ENCODE measurements at places on chromosomes 16 and 17.

GRCh38 chr17:82963104-82963950, 116.1 kb upstream of the METRNL start:
- DNase-seq, result peak; percentile 32

DNA sequence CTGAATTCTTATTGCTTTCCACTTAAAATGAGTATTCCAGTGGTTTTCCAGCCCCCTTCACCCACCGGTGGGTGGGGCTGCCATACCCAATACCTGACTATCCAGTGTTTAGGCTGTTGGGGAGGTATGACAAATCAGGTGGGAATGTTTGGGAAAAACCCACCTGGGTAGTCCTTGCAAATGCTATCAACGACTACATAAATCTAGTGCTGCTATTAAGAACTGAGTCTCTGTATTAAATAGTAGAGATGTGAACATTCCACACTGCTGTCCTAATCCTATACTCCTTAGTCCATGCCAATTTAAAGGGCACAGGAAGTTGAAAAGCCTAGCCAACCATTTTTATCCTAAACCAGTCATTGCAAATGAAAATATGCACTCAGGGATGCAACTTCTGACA, 126.6 kb downstream of the AXIN2 start:
- no peak for DNase-seq

DNA sequence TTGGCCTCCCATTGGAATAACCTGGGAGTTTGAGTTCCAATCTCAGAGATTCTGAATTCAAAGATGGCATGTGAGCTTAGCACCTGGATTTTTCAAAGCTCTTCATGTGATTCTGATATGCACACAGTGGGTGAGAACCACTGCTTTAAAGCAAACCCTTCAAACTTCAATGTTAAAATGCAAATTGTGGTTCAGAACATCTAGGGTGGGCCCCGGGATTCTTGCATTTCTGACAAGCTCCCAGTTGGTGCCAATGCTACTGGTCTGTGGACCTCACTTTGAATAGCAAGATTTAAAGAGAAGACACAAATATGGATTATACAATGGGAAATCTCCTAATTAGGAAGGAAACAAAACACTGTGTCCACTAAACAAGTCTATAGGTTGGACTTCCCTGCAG, 43.8 kb upstream of the GPRC5B start:
- no peak for DNase-seq

DNA sequence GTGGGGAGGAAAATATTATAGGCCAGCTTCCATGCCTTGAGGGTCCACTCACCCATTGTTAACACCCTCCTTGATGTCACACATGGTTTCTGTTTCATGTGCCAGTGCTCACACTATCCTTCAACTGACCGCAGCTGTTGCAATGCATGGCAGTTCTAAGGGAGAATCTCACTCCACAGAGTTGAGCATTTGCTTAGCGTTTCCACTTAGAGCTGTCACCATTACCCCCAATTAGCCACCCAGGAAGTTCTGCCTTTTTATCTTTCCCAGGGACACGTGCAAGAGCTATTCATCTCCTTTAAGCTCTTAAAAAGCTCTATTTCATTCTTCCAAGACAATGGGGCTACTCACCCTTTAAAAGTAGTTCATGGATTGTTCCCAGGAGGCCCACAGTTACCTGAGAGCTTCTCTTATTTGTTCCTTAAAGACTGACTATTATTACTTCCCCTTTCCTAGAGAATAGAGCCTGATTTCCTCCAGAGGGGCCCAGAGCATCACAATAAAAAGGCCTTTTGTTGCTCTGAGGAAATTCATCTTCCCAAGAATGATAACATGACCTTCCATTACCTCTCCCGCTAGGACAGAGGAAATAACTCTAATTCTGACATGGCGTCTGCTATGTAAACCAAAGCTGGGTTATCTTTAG, 126.8 kb downstream of the CACNG3 start:
- DNase-seq, result no peak

DNA sequence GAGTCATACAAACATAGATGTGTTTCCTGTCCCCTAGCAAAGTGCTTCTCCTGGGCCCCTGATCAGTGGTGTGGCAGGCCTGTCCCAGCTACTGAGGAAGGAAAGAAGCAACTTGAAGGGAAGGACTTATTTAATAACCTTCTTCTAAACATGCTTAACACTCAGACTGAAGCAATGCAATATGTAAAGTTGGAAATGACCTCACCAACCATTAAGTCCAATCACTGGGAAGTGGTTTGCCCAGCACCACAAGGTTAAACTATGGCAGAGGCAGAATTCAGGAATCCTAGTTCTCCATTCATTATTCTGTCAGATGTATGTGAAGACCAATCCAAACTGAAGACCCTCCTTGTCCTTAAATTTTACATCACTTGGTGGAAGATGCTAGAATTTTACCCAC, 39.1 kb downstream of the CENPV start:
- no peak for DNase-seq

GRCh38 chr17:75909812-75910274, 5.2 kb upstream of the MRPL38 start:
- DNase-seq, result no peak

- DNase-seq, result no peak
These were observed 50.3 kb downstream of the ZFPM1 start for GRCh38 chr16:88503374-88503770.

DNA sequence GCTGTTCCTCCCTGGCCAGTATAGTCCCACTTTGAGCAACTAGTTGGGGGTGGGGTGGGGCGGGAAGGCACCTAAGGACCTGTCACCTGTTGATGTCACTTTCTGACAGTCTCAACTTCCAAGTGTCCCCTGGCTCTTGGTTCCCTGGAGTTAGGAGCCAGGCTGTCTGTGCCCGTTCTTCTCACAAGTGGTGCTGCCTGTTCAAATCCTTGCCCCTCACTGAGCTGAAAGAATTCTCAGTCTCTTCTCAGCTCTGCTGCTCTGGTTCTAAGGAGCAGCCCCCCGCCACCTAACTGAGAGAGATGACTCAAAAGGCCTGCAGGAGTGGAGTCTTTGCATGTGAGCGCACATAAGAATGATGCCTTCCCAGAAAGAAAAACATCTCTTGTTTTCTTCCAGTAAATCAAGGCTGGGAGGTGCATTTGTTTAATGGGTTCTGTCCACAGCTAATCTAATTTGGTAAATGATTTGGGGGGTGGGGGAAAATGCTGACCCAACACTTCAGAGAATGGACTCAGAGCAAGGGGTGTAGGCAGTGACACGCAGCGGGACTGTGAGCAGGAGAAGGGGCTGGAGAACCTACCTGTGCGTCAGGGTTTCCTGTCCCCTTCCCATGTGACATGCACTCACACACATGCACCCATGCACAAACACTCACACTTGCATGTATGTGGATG, 78.2 kb upstream of the NLRP1 start:
- no peak for DNase-seq

- DNase-seq, result no peak
These were observed 369.1 kb downstream of the CPPED1 start for GRCh38 chr16:12434567-12434966.

GRCh38 chr17:36533935-36534839, 481 bp downstream of the MYO19 start:
- DNase-seq, result no peak

DNA sequence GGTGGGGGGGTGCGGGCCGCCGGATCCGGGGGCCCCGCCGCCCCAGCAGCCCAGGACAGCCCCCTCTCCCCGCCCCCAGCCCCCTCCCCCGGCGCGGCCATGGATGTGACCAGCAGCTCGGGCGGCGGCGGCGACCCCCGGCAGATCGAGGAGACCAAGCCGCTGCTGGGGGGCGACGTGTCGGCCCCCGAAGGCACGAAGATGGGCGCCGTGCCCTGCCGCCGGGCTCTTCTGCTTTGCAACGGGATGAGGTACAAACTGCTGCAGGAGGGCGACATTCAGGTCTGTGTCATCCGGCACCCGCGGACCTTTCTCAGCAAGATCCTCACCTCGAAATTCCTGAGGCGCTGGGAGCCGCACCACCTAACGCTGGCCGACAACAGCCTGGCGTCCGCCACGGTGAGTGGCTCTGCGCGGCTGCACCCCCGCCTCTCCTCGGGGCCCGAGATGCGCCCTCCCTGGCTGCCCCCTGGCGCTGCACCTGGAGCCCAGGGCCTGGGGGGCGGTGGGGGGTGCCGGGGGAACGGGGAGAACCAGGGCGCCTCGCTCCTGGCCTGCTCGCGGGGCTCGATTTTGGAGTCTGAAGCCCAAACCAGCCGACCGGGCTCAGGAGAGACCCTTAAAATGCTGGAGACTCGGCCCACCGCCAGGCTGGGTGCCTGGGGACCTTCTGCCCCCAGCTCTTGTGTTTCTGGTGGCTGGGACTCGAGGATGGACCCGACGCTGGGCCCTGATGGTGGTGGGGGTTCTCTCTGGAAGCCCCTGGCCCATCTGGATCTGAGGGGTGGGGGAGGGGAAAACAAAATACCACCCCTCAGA, 744 bp downstream of the CMIP start:
- DNase-seq, result no peak

GRCh38 chr16:85025781-85026653, 1.6 kb upstream of the KIAA0513 start:
- DNase-seq, result no peak

DNA sequence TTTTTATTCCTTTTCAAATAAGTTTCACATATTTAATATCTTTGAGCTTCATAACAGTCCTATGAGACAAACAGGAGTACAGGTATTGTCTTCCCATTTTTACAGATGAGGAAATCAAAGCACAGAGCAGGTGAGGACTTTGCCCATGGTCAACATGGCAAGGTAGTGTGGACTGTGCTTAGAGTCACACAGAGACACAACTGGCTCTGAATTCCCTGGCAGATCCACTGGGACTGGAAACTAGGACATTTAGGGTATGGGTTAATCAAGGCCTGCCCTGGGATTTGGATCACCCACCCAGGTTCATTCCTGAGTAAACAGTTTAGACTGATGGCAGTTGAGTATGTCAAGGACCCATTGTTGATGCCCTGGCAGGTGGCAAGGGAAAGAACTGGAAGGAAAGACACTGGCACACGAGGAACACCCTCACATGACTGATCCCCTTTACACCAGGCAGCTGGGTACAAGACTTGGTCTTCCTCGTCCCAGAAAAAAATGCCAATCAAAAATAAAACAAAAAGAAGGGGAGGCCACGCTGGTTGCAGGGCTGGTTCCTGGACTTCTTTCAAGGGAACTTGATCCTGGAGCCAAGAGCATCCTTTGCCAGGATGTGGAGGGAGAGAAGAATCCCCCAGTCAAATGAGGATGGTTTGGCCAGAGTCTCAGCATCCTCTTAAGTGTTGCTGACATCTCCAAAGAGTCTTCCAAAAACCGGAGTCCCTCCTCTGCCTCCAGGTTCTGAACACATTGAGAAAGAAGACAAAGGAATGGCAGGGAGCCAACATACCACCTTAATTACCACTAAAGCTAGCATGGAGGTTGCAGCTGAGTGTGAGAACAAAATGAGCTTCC, 34.9 kb downstream of the CHD9 start:
- no peak for DNase-seq

DNA sequence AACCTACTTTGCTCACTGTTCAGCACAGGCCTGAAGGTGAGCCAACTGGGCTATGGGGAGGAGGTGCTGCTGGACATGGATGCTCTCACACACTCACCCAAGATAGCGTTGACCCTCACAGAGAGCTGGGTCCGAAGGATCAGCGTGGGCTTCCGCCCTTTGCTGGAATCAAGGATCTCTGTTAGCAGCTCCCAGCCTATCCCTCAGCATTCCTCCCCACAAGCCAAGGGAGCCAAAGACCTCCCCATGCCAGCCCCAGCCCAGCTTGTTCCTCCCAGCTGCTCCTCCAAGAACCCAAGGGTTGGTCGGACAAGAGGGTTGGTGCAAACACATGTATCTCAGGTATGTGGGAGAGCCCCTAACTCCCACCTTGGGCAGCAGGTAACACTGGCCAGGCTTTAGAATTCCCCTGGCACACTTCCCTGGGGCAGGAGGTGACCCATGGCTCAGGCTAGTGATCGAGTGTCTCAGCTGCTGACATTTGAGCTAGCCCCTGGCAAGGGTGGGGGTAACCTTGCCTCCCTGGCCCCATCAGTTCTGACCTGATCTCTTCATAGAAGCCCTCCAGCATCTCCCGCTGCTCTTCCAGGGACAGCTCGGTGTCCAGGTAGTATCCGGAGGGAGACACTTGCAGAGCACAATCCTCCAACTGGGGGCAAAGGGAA, 8.3 kb downstream of the FHOD1 start:
- DNase-seq, result no peak

DNA sequence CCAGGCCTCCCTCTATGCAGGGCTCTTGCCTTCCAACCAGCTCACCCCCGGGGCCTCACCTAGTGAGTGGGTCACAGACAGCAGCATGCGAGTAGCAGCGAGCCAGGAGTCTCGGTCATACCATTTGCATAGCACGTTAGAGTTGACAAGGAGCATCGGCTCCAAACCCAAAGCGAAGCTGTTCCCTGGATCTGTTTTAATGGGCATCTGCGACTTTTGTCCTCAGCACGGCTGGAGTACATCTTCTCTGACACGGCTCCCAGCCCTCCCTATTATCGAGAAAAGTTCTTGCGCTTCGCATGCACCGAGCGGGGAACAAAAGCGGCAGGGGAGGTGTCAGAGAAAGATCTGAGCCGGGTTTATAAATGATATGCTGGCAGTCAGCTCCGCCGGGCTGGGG, 253.3 kb downstream of the MAF start:
- DNase-seq, result no peak

DNA sequence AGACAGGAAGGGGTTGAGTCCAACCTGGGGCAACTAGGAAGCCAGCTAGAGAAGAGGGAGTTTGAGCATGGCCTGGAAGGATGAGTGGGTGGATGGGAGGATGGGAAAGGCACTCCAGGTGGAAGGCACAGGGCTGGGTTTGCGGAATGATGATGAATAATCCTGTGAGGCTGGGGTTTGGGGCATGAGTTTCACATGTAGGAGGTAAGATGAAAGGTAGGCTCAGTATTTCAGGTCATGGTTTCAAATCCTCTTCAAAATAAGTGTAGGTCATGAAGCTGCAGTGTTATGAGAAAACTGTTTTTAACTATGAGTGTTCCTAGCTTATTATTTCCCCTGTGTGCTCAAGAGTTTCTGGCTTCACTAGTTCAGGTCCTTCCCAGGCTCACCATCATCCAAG, 130.3 kb downstream of the SKAP1 start:
- DNase-seq, result no peak

- DNase-seq, result no peak
These were observed 431 bp downstream of the SLFN11 start for GRCh38 chr17:35372846-35373533.

DNA sequence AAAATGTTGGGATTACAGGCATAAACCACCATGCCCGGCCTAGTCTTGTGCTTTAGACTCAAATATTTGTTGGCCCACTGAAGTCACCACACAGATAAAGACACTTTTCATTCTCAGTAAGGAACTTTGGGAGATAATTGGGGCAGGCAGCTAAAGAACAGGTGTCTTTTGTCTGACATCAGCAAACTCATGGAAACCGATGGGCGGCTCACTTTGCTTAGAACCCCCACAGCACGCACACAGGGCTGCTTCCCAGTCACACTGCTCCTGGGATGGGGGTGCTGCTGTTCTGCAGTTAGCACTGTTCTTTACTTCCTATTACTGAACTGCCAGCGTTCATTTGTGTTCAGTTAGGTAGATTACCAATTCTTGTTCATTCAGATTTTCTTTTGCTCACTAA, 18.0 kb upstream of the BRCA1 start:
- DNase-seq, result no peak
